NCI-H146 (cell line): ENCODE measurements at places on chromosomes 7 and 10.

DNA sequence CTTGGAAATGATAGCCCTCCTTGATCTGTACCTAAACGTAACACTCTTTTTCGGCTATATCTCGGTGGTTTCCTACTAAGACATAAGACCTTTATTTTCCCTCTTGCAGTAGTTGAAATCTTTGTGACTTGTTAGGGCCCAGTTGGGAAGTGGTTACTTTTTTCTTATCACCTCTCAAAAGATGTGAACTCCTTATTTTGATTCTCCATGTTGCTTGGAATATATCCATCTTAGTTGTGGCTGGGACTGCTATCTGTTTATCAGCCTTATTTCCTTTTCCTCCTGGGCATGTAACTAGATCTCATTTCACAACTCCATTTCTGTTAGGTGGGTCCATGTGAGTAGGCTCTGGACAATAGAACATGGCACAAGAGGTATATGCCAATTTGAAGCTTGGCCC lies 4.1 kb upstream of the CPED1 start:
- DNase-seq, result no peak

DNA sequence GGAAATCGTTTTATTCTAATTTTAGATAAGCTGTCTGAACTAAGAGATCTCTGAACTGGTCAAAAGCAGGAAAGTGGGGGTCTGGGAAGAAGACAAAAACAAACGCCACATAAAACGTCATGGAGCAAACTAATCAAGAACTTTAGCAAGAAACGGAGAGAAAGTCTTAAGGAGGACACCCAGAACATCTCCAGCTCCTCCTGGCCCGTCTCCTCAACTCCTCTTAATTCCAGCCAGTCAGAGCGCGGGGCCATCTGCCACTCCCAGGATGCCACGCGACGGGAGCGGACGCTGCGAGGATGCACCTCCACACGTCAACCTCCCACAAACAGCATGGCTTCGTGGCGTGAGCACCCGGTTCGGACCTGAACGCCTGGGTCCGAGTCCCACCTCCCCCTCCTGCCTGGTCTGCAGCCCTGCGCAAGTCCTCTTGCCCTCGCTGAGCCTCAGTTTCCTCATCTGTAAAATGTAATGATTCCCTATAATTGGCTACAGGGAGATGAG lies 598 bp downstream of the MMS19 start:
- peak; percentile 80 for DNase-seq

DNA sequence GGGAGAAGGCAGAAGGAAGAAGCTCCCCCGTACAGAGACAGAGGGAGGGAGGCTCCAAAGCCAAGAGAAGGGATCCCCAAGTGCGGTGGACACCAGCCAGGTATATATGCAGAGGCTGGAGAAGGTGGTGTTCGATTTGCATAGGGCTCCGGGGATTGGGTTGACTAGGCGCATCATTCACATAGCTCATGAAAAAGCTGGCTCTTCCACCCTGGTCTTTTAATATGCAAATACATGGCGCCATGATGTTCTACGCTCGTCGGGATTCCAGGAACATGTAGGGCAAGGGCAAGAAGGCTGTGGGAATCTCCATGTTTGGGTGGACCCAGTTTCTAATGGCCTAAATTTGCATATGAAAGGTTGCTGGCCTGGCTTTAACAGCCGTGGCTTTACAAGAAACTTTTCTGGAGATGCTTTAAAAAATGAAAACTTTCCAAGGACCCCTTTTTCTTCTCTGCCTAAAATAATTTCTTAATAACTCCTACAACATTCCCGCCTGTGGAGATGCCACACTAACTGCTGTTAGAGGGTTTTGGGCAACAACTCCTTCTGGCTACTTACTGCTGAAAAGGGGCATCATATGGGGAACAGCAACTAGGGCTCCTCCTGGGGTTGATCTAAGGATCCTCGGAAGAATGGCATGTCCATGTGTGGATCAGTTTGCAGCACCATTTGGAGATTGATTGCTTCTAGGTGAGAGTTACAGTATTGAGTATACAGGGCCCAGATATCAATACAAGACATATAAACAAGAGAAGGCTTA lies 28.3 kb downstream of the C1GALT1 start:
- no peak for DNase-seq

DNA sequence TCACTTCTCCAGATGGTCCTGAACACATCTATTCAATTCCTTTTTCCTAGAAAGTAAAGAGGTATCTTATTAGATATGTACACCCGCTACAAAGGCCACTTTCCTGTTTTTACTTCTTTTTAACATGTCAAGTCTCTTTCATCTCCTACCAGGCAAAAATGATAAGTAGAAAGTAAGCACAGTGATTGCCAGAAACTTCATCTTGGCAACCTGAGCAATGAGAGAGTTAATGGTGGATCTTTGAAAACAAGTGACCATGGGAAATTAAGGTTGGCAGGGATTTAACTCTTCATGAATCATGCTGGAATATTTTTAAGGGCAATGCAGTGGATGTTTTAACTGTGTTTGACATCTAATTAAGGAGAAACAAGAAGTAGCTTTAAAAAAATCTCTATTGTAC lies 2.7 kb downstream of the SEMA3A start:
- DNase-seq, result no peak

GRCh38 chr10:48199580-48200377 lies 74.7 kb downstream of the FRMPD2 start:
- DNase-seq, result no peak

GRCh38 chr10:49664006-49664841 lies 15.2 kb upstream of the C10orf53 start:
- no peak for DNase-seq

DNA sequence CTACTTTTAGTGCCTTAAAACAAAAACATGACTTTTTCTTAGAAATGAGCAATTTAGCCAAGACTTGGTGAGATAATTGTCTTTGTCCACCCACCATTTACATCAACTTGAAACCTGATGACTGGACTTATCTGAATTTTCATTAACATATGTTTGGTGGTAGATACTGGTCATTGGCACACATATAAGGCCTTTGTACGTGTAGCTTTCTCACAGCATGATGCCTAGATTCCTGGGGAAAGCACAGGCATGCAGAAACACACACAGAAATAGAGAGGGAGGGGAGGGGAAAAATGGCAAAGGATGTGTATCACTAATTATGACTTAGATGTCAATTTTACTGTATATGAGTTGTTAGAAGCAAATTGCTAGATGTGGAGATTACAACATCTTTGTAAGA lies 488.4 kb downstream of the NXPH1 start:
- peak; percentile 43 for DNase-seq
